ENCODE measurements at places on chromosomes 2 and 18.

DNA sequence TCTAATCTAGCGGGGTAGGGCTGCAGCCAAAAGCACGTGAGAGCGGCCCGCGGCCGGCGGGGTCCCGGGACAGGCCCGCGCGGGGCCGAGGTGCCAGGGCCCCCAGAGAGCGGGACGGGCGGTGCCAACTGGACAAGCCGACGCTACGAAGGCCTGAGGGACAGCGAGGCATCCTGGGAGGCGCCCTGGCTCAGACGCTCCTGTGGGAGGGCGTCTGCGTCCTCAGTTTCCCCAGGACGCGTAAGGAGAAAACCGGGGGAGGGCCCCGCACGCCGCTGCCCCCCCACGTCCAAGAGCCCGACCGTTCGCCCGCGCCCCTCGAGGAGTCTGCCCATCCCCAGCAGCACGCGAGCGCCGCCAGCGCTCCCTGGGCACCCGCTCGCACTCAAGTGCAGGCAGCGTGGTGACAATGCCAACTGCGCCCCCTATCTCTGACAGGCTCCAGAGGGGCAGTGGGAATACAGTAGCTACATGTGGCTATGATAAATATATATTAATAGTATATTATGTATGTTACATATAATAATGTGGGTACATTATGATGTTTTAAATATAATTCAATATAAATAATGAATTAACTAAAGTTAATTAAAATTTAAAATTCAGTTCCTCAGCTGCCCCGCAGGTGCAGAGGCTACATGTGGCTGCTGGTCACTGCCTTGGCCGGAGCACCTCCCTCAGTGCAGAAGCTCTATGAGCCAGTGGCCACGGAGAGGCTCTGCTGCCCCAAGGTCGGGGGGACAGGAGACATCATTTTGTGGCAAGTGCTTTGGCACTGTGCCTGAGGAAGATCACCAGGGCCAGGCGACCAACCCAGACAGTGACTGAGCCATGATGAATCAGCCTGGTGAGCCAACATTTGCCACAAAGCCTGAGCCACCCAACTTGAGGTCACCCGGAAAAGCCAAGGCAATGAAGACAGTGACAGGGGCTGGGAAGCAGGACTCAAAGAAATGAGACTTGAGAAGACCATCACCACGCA is 5.5 kb upstream of the SFT2D3 start:
- DNase-seq: peak; percentile 71

GRCh38 chr18:23200756-23201155 is 65.5 kb downstream of the CABLES1 start:
- DNase-seq: no peak

GRCh38 chr2:11870584-11870983 is 124.2 kb downstream of the LPIN1 start:
- no peak for DNase-seq

GRCh38 chr2:153138651-153139375 is 339.7 kb downstream of the RPRM start:
- DNase-seq: no peak

GRCh38 chr2:24986372-24986771 is 14.6 kb upstream of the DNAJC27 start:
- peak; percentile 6 for DNase-seq

DNA sequence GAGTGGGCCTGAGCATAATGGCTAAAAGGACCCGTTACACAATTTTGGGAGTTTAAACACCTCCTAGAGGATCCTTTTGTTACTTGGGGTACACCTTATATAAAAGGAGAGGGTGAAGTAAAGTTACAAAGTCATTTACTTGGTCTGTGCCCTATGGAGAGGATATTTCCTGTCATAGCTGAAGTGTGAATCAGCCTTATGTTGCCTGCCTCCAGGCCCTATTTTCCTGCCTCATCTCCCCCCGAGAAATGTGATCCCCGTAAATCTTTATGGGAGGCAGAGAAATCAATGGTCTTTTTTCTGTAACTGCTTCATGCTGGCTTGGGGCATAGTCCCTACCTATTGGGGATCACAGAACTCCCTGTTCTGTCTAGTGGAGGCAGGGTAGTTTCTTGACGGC is 906.6 kb downstream of the DSC3 start:
- DNase-seq: no peak

GRCh38 chr2:6025391-6025790 is 333.2 kb downstream of the SOX11 start:
- no peak for DNase-seq

DNA sequence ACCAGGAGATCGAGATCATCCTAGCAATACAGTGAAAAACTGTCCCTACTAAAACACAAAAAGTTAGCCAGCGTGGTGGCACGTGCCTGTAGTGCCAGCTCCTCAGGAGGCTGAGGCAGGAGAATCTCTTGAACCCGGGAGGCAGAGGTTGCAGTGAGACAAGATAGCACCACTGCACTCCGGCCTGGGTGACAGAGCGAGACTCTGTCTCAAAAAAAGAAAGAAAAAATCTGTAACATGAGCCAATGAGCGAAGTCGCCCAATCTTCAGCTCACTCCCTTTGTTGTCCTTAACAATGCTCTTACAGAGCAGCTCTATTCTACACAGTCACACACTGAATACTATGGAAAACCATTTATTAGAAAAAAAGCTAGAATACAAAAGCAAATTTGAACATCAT is 22.0 kb downstream of the FAM98A start:
- peak; percentile 30 for DNase-seq

- no peak for DNase-seq
Observed at GRCh38 chr2:15732341-15733077, 140.8 kb downstream of the DDX1 start.

GRCh38 chr2:97961534-97961933 is 34.2 kb downstream of the TMEM131 start:
- DNase-seq: no peak

GRCh38 chr2:65240657-65241056 is 13.0 kb downstream of the ACTR2 start:
- DNase-seq: peak; percentile 25

DNA sequence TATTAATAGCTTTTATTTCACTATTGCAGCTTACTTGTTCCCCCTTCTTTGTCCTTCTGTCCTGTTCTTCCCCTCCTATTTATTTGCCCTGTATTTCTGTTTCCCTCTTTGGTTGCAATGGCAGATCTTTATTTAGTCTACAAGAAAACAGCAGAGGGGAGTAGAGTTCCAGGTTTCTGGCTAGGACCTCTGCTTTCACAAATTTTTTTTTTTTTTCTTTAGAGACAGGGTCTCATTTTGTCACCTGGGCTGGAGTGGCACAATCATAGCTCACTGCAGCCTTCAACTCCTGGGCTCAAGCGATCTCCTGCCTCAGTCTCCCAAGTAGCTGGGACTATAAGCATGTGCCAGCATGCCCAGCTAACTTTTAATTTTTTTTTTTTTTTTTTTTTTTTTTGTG is 188.1 kb upstream of the SPRED2 start:
- DNase-seq: no peak

- DNase-seq: peak; percentile 22
Observed at GRCh38 chr18:43192408-43192807, 76.9 kb upstream of the RIT2 start.

DNA sequence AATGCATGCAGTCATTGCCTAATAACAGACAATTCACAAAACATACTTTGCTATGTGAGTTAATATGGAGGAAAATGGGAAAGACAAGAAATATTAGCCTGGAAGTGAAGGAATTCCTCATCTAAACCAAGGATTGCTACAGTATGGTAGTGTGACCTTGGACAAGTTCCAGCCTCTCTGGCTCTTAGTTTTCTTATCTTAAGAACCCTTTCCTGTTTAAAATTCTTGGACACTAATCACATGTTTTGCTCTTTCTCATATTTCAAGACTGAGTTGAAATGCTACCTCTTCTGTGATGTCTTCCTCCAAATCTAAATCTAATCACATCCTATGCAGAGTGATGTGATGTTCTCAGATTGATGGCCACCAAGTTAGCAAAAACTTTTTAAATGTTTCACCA is 20.8 kb upstream of the ADAM23 start:
- DNase-seq: no peak

DNA sequence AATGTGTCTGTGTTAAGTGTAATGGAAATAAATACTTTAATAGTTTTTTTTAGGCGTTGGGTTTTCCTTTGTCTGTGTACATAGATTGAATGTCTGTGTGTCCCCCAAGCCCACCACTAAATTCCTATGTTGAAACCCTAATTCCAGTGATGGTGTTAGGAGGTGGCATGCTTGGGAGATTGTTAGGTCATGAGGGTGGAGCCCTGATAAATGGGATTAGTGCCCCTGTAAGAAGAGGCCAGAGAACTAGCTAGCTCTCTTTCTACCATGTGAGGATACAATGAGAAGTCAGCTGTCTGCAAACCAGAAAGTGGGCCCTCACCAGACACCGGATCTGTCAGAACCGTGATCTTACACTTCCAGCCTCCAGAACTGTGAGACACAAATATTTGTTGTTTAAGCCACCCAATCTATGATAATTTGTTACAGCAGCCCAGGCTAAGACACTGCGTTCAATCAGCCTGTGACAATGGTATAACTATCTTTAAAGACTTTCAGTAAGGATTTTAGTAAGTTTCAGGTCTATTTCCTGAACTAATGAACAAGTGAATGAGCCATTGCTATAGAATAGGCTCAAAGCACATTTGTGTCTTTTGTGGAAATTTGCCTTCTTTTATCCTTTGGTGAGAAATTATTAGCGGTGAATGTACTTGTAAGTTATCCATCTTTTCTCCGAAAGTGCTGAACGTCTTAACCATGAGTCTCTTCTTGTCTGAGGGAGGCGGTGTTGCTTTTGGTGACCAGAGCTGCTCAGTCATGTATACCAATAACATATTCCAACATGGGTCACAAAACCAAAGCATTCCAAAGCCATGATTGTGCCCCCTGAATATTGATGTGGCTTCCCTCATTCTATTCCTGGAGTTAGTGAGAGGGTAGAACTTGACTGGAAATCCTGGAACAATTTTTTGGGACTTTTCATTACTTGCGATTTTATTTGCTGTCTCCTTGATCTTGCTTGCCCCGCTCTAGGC is 29.6 kb upstream of the IL1R1 start:
- DNase-seq: peak; percentile 53

- DNase-seq: no peak
Observed at GRCh38 chr2:29527947-29528346, 393.4 kb downstream of the ALK start.

DNA sequence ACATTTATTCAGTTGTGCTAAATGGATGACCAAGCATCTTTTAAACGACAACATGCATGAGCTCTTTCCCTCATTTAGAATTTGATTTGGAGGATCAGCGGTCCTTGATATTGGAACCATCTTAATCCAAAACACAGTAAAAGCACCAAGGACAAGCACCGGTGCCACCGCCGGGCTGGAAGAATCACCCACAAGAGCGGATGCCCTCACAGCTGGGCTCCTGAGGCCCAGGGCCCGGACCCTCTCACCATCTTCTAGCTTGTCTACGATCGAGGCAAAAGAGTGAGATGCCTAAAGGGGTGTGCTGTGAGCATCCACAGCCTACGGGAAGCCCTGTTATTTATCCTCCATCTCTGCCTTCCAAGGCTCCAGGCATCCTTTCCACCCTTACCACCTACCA is 129.5 kb downstream of the ZNF516 start:
- no peak for DNase-seq

DNA sequence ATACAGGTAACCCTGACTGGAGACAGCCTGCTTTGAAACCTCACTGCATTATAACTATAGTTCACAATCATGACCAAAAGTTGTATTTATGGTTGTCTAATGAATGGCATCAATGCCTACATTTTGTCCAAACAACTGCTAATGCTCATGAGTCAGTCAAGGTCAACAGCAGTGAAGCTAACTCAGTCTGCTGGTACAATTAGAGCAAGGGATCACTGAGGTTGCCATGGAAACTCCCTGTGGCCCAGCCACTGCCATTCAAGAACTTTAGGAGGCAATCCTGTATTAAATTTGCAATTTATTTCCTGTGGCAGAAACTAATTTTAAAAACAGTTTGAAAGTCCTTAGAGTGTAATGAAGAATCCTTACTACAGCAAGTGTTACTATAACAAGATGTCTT is 185.1 kb upstream of the SMAD7 start:
- DNase-seq: peak; percentile 32

- DNase-seq: peak; percentile 83
Observed at GRCh38 chr2:99811544-99811943, 321.7 kb upstream of the REV1 start.

DNA sequence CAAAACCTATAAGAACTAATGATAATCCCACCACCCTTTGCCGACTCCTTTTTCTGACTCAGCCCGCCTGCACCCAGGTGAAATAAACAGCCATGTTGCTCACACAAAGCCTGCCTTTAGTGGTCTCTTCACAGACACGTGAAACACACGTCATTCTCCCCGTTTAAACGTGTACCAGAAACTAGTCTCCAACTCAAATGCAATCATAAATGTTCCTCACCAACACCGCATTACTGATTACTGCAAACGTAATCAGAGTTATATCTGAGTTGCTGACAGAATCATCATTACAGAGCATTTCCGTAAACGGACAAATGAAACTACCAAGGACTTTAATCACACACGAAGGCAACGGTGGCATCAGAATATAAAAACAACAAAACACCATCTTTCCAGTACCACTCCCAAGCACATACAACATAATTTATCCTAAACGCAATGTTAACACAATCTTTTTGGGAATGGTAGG is 1.9 kb downstream of the CLK1 start:
- peak; percentile 87 for DNase-seq

- peak; percentile 84 for DNase-seq
Observed at GRCh38 chr2:29114946-29115609, at the start of gene CLIP4. CLIP4 (plus strand) TSS chr2:29115415; CDS start chr2:29121389, 5,974 bp downstream.

GRCh38 chr2:108377815-108378630 is at the start of gene SULT1C4:
SULT1C4 (plus strand) TSS chr2:108377954; CDS start chr2:108378338, 384 bp downstream.
- no peak for DNase-seq

GRCh38 chr18:55768255-55768654 is 180.3 kb upstream of the TCF4 start:
- no peak for DNase-seq

- DNase-seq: no peak
Observed at GRCh38 chr18:44039826-44040225, 640.9 kb upstream of the SETBP1 start.

DNA sequence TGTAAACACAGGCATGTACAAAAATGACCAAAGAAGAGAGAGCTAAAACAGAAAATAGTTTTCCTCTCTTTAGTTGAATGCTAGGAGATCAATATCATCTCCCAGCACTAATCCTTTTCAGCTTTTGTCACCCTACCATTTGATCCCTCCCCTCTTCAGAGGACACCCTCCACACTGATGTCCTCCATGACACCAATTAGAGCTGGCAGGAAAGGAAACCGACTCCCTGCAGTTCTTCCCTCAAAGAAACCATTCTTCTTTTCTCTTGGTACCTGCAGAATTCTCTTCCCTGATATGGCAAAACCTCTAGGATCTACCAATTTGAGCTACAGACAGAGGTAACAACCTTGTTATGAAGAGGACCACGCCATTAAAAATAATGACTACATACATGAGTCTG is 5.3 kb downstream of the EPB41L3 start:
- DNase-seq: no peak
